ENCODE measurements at places on chromosomes 16 and 17. TPM values are rescaled to one million over a fixed set of nuclear protein-coding genes. Genes with fewer than 3 reads are reported as not detected.

PLA2G10 gene
- not detected for total RNA-seq

WIPI1 gene
- 17.6 TPM for total RNA-seq

HOXB1 gene
- total RNA-seq, result not detected

GRCh38 chr17:59512844-59513385 lies 52.5 kb upstream of the DHX40 start:
- no peak overlapping the region for H3K4me3 ChIP-seq
- no peaks in the 10 kb centered on the region for H3K4me1 ChIP-seq
- no peaks in the 10 kb centered on the region for H3K36me3 ChIP-seq
- no peak for DNase-seq
- no peaks in the 10 kb centered on the region for H3K27me3 ChIP-seq

DNA sequence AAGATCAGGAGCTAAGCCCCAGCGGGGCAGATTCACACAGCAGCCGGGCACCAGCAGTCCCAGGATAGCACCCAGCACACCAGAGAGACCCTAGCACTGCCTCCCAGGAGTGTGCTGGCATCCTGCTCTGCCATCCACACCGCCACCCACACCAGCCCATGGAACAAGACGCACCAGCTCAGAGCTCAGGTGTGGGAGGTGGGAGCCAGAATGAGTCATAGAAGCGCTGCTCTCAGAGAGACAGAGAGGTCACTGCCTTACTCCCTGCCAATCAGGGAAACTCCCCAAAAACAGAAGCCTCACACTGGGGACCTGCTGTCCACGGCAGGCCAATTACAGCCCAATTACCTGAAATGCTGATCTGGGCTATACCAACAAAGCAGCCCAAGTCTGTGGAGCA lies 64.9 kb downstream of the CDYL2 start:
- H3K27ac ChIP-seq, result no peak overlapping the region
- DNase-seq, result peak; percentile 68
- peaks cover 30% of the 10 kb centered on the region for H3K4me1 ChIP-seq
- H3K4me3 ChIP-seq, result no peak overlapping the region
- H3K36me3 ChIP-seq, result peaks cover 18% of the 10 kb centered on the region
- no peaks in the 10 kb centered on the region for H3K27me3 ChIP-seq

DNA sequence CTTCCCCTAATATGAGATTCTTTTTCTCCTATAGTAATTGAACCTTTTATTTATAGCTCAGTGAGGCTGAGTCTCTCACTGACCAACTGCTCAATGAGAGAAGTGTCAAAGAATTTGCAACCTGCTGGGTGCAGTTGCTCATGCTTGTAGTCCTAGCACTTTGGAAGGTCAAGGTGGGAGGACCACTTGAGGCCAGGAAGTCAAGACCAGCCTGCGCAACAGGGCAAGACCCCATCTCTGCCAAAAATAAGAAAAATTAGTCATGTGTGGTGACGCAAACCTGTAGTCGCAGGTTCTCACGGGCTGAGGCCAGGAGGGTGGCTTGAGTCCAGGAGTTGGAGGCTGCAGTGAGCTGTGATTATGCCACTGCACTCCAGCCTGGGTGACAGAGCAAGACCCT lies 30.9 kb upstream of the CRYBA1 start:
- peaks cover 6% of the 10 kb centered on the region for H3K4me1 ChIP-seq
- no peak for DNase-seq
- no peak overlapping the region for H3K27ac ChIP-seq
- H3K36me3 ChIP-seq, result no peaks in the 10 kb centered on the region
- no peak overlapping the region for H3K4me3 ChIP-seq

- DNase-seq, result no peak
- H3K36me3 ChIP-seq, result no peaks in the 10 kb centered on the region
- no peak overlapping the region for H3K27ac ChIP-seq
- no peaks in the 10 kb centered on the region for H3K4me1 ChIP-seq
- no peak overlapping the region for H3K4me3 ChIP-seq
Measured at GRCh38 chr16:71591917-71592316, 15.0 kb upstream of the TAT start.

GRCh38 chr16:13136901-13137300 lies 235.5 kb downstream of the SHISA9 start:
- no peak for DNase-seq
- no peak overlapping the region for H3K4me3 ChIP-seq
- H3K27me3 ChIP-seq, result peaks cover 2% of the 10 kb centered on the region
- no peaks in the 10 kb centered on the region for H3K4me1 ChIP-seq
- no peak overlapping the region for H3K27ac ChIP-seq

DNA sequence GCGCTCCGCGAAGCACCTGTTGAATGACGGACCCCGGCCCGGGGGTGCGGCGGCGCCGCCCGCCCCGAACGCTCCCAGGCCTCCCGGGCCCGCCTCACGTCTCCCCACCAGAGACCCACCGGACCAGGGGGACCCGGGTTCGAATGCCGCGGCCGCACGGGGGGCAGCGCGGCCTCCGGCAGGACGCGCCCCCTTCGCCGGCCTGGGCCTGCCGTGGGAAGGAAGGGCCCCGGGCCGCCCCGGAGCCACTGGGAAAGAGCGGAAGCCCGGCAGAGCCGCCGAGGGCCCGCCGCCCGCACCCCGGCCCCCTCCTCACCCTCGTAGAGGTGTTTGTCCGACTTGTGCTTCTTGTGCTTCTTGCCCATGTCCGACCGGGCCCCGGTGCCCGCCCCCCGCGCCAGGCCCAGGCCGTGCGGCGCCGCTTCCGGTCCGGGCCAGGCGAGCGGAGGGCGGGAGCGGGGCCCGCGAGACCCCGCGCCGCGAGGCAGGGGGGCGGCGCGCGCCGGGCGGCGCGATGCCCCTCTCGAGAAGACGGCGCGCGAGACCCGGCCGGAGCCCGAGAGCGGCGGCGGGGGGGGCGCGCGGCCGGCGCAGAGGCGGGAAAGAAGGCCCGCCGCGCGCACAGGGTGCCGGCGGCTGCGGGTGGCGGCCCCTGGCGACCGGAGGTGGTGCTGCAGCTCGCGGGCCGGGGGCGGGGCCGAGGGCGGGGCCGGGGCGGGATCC lies at the start of gene BRD7:
BRD7 (minus strand) TSS at position 579 of the 723 bp plus-strand sequence; CDS start at position 365, 214 bp downstream.
- no peaks in the 10 kb centered on the region for H3K27me3 ChIP-seq
- peaks cover 41% of the 10 kb centered on the region for H3K4me1 ChIP-seq
- peaks cover 25% of the 10 kb centered on the region for H3K36me3 ChIP-seq
- H3K4me3 ChIP-seq, result peak within 1 kb of the TSS; percentile 89
- DNase-seq, result peak; percentile 82
- peak within 1 kb of the TSS; percentile 86 for H3K27ac ChIP-seq

DNA sequence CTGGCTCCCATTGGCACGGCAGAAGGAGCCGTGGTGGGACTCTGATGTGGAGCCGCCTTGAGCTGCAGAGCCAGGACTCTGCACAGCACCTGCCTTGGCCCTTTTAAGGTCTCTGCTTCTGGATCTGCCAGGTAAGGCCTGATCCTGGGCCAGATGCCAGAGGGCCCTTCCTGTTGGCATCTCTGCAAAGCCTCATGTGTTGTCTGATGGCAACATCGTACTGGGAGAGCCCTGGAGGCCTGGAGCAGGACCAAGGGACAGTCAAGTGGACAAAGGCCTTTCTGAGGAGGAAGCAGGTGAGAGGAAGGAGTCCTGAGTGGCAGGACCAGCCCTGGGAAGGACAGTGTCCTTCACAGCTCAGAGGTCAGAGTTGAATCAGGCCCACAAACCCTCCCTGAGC lies 26.1 kb downstream of the SOCS1 start:
- peaks cover 82% of the 10 kb centered on the region for H3K4me1 ChIP-seq
- H3K4me3 ChIP-seq, result no peak overlapping the region
- DNase-seq, result no peak
- no peaks in the 10 kb centered on the region for H3K36me3 ChIP-seq
- no peaks in the 10 kb centered on the region for H3K27me3 ChIP-seq

Measured in activated CD4-positive, alpha-beta T cell treated with anti-CD3 and anti-CD28 coated beads for 36 hours (primary cell).